ENCODE measurements at places on chromosomes 1 and 21. TPM values are rescaled to one million over a fixed set of nuclear protein-coding genes. Genes with fewer than 3 reads are reported as not detected.
A peak's percentile ranks its signal among the peaks of the same experiment; 100 is the strongest.

- DNase-seq, result no peak
Observed at GRCh38 chr1:23394684-23395083, 25.0 kb upstream of the ZNF436 start.

GRCh38 chr1:233113009-233113879 lies 162.8 kb downstream of the NTPCR start:
- peak; percentile 84 for DNase-seq

GRCh38 chr1:235724730-235725129 lies 75.1 kb upstream of the GNG4 start:
- DNase-seq, result no peak

- DNase-seq, result no peak
Observed at GRCh38 chr21:33238565-33239255, 9.0 kb downstream of the IFNAR2 start.

DNA sequence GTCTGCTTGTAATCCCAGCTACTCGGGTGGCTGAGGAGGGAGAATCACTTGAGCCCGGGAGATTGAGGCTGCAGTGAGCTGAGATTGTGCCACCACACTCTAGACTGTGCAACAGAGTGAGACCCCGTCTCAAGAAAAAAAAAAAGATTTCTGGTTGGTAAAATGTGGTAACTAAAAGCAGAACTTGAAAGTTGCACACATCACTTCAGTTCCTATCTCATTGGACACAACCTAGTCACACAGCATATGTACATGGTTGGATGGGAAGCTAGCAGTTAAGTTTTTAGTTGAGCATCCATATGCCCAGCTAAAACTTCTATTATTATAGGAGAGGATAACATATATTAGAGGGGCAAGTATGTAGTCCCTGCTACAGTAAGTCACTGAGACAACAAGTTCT lies 22.1 kb downstream of the BCAS2 start:
- no peak for DNase-seq

DNA sequence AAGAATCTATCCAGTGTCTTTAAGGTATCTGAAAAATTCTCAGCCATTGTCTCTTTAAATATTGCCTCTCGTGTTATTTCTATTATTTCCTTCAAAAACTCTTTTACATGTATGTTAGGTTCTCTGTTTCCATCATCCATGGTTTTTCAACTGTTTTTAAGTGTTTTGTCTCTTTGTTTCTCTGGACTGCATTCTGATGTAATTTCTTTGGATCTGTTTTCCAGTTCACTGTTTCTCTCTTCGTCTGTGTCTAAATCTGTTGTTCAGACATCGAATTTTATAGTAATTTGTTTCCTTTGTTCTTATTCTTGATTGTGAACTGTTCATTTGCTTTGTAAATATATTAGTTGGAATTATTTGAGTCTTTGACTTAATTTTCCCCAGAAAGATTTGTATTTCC lies 44.1 kb downstream of the POFUT2 start:
- DNase-seq, result no peak

- DNase-seq, result no peak
Observed at GRCh38 chr1:13806108-13806507, 106.1 kb downstream of the PRDM2 start.

DNA sequence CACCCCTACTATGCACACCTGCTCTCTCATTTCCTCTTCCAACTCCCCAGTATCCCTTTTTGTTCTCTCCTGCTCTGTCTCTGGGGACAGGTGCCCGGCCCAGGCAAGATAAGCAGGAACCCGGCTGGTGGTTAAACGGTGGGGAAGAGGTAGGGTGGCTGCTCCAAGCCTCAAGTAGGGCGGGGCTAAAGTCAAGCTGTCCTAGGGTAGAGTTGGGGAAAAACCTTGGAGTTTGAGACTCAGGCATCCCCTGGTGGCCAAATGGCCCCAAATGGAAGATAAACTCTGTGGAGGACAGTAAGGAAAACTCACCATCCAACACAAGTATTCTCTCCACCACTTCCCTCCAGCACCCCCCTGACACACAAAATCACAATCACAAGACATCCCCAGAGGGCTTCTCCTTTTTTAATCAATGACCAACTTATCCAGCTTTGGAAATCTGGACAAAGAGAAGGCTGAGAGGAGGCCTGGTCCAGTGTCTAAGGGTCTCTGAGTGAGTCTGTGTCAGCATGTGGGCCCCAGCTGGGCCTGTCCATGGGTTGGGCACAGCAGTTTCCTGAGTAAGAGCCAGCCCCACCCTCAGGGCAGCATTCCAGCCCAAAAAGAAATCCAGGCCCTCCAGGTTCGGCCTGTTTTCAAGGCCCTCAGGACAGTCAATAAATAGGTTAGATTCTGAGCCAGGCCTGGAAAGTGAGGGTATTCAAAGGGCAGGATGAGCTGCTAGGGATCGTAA lies 9.8 kb downstream of the POMGNT1 start:
- no peak for DNase-seq

RHD gene
- total RNA-seq, result not detected

EPHB2 gene
- total RNA-seq, result not detected

SLC35F3 gene
- total RNA-seq, result 10.9 TPM

DNMT3L gene
- total RNA-seq, result not detected

TMOD4 gene
- 1.3 TPM for total RNA-seq

F3 gene
- 0.07 TPM for total RNA-seq

KRTAP7-1 gene
- total RNA-seq, result not detected

All from activated CD4-positive, alpha-beta T cell treated with anti-CD3 and anti-CD28 coated beads, Interleukin-2, amount 10 ng/mL, durations not matched to agents 24 days and 14 days (primary cell).